ENCODE measurements at places on chromosomes 3 and 15.

DNA sequence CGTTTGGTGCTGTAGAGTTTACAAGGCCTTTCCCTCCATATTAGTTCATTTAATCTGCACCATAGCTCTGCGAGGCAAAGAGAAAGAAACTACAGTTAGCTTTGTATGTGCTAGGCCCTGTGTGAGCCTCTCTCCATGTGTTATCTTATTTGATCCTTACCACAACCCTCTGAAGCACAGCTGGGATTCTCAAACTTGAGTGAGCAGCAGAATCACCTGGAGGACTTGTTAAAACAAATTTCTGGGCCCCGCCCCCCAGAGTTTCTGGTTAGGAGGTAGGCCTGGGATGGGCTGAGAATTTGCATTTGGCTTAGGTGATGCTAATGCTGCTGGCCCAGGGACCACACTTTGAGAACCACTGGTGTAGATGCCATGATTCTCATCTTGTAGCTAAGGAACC, 12.3 kb downstream of the CA12 start:
- no peak for DNase-seq

DNA sequence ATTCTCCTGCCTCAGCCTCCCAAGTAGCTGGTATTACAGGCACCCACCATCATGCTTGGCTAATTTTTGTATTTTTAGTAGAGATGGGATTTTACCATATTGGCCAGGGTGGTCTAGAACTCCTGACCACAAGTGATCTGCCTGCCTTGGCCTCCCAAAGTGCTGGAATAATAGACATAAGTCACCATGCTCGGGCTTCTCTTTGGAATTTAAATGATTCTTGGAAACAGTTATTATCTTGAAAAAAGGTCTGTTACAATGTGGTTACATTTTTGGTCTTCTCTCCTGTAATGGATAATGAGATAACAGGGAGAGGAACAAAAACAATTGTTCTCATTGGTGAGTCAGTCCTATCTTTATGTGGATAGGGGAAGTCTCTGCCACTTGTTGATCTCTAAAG, 59.8 kb upstream of the AADACL2 start:
- no peak for DNase-seq

DNA sequence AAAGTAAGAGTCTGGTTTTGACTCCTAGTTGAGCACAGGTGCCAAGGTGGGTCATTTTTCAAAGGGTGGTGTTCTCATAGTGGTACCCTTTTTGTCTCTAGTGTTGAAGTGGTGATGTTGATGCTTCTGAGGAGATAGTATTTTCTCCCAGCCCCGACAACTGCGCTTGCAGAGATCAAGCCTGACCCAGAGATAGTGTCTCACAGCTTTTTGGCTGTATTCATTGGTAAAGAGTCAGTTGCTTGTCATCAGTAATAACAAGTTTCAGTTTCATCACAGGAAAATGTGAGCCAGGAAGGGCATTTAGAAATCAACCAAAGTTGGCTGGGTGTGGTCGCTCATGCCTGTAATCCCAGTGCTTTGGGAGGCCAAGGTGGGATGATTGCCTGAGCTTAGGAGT, 139.3 kb downstream of the NFKBIZ start:
- DNase-seq = no peak

DNA sequence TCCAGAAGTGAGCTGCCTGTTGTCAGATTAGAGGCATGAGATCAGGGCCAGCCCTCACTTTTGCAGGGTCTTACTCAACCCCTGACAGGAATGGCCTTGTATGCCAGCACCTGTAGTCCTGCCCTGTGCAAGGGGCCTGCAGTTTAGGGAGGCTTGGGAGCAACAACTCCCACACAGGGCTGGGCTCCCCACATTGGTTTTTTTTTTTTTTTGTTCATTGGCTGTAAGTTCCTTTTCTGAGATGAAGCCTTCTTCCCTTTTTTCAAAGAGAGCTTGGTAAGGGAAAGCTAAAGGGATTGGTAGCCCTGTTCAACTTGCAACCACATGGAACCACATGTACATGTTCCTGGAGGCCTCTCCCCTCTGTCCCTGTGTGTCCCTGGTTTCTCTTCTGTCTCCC, 46.4 kb downstream of the TNFAIP8L3 start:
- no peak for DNase-seq

GRCh38 chr3:49020330-49021212, 1.4 kb upstream of the NDUFAF3 start:
- peak; percentile 72 for DNase-seq

DNA sequence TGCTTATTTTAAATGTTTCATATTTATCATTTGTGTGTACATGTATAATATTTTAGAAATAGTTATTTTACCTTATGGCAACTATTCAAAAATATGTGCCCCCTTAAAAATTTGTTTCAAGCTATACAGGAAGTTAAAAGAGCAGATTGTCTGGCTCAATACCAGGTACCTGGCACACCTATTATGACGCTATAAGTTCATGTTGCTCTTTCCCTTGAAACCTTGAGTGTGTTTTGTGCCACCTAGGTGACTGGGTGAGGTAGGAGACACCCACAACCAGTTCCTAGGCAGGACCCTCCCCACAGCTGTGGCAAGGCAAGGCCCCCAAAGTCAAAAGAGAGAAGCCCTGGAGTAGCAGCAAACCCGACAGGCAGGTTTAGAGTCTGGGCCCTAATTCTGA, 20.6 kb upstream of the NEO1 start:
- no peak for DNase-seq

DNA sequence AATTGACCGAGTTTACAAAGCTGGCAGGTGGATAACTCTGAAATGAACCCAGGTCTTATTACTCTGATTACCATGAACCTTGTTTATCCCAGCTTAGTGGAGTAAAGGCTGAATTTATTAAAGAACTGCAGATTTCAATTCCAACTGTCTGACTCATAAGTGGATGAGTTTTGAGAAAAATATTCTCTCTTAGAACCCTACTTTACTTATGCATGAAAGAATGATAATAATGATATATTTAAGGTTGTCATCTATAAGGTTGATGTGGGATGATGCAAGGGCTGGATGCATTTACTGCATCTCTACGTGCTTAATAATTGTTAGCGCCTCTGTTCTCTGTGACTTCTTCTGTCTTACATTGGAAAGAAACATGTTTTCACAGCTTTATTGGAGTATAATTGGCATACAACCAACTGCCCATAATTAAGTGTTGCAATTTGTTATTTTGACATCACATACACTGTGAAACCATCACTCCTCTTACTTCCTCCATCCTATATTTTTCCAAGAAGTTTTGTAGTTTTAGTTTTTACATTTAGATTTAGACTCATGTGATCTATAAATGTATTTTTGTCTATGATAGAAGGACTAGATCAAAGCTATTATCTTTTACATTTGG, 771.2 kb upstream of the ARRDC4 start:
- DNase-seq = no peak

- peak; percentile 65 for DNase-seq
Observed at GRCh38 chr15:75195122-75195765, 6.4 kb upstream of the C15orf39 start.

DNA sequence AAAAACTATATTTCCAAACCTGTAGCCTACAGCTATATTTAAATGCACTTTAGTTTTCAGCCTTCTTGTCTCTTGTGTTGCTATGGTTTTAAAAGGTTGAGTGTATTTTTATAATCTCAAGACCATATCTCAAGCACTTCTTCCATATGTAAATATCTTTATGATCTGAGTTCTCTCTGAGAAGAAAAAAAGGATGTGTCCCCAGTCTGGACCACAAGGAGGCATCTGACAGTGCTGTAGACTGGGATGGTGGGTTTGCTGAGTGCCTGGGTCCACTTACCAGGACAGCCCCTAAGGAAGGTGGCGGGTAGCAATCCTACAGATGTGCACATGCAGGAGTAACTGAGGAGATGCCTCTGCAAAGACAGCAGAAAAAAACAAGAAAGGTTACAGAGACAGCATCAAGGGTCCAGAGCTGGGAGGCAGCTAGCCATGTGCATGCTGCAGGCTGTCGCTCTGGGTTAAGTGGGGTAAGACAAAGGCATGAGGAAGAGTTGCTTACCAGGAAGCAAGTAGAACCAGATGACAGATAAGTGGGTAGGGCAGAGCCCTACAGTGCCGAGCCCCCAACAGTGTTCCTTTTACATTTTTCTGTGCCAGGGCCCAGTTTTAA, 70.6 kb upstream of the SNRK start:
- DNase-seq = no peak

DNA sequence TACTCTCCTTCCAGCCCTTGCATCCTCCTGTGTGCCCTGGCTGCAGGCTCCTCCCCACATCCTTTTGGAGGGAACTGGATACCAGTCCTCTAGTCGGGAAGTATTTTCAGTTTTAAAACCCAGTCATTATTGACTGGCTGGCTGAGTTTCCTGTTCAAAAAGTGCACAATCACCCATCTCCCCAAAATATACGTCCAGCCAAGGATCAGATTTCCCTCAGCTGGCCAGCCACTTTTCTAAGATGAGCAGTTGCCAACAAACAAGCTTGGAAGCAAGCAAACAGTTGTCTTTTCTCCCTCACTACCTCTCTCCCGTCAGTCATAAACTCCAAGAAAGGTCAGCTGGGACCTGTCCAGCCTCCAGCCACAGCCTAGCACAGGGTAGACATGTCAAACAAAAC, 147.7 kb upstream of the GALNT15 start:
- DNase-seq = no peak

DNA sequence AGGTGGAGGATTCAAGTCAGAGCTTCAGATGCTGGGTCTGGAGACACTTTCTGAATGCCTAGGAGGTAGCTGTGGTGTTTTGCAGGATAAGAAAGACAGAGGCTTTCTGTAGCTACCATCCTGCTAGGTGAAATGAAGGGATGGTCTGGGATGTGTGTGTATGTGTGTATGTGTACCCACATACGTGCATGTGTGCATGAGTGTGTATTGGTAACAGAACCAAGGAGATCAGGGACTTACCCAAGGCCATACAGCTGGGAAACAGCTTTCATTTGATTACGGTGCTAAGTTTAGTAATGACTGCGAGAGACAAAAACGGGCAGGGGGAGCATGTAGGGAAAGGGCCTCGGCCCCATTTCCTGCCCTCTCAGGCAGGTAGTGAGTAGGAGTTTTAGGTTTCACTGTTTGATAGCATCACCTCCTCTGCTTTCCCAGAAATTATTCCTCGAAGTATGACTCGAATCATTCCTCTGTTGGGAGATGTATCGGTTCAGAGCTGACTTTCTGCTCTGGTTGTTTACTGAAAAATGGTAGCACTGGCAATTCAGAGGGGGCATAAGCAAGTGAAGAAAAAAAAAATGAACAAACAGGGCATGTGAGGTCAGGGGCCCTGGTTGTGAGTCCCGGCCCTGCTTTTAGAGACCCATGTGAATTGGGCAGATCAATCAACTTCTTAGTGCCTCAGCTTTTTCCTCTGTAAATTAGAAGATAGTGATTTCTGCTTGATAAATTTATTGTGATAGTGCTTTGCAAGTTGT, 130.7 kb downstream of the LPP start:
- DNase-seq = no peak
